ENCODE measurements at places on chromosomes 11 and 22.

GRCh38 chr22:23754980-23755636 lies 883 bp upstream of the VPREB3 start:
- no peak for DNase-seq

DNA sequence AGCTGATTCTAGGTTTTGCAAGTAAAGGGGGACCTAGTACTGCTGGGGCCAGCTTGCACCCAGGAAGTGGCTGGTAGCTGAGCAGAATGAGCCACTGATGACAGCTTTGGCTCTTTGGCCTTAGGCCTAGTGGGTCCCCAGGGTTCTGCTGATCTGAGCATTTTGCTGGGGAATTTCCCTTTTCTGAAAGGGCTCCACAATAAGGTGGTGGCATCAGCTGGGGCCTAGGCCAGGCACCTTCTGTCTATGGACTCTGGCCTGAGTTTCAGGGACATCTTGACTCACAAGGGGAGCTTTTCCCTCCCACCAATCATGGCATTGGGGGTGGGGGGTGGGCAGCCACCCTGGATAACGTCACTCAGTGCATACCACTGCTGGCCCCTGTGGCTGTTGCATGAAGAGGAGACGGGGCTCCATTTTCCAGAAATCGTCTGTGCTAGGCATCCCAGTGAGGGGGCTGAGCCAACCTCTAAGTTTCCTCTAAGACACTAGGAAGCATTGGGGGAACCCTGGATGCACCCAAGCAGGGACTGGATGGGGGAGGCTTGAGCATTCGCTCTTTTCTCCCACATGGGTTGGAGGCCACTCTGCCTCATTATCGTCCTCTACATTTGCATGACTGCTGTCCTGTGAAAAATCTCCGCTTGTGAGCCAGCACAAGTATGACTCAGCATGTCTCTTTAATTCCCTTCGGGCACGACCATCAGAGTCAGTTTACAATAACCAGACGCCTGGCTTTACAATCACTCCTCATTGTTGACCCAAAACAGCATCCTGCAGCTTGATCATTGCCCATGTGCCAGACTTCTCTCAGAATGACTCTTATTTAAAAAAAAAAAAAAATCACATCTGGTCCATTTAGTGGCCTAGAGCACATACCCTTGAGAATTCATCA lies 145.0 kb upstream of the THY1 start:
- DNase-seq, result no peak

DNA sequence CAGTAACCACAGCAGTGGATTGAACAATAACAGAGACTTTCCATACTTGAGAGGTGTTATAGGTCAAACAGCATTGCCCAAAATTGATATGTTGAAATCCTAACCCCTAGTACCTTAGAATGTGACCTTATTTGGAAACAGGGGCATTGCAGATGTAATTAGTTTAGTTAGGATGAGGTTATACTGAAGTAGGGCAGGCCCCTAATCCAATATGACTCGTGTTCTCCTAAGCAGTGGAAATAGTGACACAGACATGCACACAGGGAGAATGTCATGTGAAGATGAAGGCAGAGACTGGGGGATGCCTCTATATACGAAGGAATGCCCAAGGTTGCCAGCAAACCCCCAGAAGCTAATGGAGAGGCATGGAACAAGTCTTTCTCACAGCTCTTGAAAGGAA lies 270.5 kb downstream of the TENM4 start:
- DNase-seq, result no peak

DNA sequence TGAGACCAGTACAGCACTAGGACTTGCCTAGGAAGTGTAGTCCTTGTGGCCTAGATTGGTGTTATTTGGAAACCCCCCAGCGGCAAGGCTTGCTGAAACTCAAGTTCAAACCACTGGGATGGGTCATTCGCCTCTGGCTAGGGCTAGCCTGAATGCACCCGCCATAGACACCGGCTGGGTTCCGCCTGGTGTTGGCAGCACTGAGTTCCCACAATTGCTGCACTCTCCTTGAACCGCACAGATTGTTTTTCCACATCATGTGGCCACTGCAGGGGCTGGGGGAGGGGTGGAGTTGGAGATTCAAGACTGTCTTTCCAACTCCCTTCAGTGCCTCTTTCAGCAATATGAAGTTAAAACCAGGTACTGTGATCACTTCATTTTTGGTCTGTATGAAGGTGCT lies 43.1 kb downstream of the CCDC73 start:
- DNase-seq, result no peak

DNA sequence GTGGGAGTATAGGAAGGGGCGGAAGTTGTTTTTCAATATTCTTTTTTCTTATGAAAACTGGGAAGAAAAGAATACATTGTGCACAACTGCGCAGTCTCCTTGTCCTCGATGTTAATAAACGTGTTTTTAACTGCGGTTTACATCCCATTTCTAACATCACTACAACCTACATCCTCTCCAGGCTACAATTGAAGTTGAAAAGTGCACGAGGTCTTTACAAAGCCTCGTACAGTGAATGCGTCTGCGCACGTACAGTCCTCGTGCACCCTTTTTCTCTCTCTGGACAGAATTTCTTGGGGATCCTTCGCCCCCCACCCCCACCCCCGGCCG lies 102.4 kb downstream of the WT1 start:
- no peak for DNase-seq

- no peak for DNase-seq
These were observed at the start of gene PARVA for GRCh38 chr11:12377106-12377823. PARVA (plus strand) TSS chr11:12377571; CDS start chr11:12377648, 77 bp downstream.

GRCh38 chr11:1864231-1864630 lies 11.3 kb downstream of the LSP1 start:
- no peak for DNase-seq

- no peak for DNase-seq
These were observed 67.3 kb downstream of the PPFIBP2 start for GRCh38 chr11:7581021-7581590.

DNA sequence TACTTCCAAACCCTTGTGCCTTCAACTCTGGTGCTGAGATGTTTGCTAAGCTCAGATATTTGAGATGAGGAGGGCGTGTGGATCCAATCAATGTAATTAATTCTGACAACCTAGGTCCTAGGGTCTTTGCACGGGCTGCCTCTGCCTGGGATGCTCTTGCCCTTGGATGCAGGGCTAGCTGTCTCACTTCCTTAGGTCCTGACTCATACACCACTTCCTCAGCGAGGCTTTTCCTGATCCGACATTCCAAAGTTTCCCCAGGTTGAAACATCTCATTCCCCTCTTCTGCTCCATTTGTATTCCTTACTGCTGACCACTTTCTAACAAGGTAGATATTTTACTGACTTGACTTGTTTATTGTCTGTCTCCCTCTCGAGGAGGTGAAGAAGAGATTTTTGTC lies 43.0 kb upstream of the NTM start:
- DNase-seq, result no peak

- no peak for DNase-seq
These were observed 10.0 kb downstream of the KCNA4 start for GRCh38 chr11:30006876-30007275.

- DNase-seq, result no peak
These were observed 1552.7 kb upstream of the TENM4 start for GRCh38 chr11:80993536-80993935.

- no peak for DNase-seq
These were observed 66.8 kb downstream of the CYB5R2 start for GRCh38 chr11:7606496-7606895.

DNA sequence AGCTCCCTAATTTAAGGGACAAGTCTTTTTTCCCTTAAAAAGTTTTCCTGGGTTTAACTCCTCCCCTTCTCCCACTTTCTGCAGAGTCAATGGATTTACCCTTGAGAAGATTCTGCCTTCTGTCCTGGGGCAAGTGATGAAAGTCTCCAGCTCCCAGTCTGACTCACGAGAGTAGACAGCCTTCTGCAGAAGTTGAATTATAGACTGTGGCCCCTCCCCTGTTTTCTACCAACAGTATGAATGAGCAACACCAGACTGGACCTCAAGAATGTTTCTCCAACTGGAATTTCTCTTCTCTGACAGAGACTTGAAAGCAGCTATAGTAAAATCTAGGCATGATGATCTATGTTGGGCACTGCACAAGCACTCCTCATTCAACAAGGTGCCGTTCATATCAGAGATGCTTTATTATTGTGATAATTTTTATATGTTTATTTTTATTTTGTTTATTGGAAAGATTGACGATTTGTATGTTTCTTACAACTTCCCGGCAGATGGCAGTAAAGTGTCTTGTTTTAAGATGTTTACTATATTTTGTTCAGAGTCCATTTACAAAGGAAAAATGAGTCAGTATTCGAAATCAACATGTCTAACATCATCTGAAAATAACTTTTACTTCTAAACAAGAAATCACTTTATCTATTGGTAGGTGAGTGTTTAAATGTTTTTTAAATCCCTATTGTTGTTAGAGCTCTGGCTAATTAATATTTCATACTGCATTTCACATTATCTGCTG lies 56.6 kb downstream of the LMO2 start:
- no peak for DNase-seq

DNA sequence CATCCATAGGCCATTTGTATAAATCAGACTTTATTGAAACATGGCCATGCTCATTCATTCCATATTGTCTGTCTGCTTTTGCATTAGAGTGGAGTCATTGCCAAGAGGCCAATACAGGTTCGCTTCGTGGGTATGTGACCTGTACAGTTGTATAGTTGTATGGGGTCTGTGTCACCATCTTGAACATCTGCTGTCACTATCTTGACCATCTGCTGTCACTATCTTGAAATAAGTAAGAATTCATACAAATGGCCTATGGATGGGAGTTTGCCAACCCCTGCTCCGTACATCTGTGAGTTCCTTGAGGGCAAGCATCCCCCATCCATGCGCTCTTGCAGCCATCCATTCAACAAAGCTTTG lies 44.4 kb upstream of the ANO1 start:
- DNase-seq, result no peak

DNA sequence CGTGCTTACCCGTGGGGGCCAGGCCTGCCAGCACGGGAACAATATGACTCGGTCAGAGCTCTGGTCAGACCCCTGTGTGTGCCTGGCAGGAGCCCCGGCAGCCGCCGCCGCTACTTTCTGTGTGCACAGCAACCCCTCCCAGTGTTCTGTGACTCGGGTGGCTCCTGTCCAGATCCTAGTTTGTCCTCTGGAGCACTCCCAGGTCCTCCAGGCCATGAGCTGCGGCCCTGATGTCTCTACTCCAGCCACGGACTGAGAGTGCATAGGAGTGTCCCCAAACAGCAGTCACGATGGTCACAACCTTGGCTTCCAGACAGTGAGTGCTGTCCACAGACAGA lies 3.2 kb downstream of the NDUFS8 start:
- no peak for DNase-seq

GRCh38 chr22:38191731-38192474 lies 9.9 kb upstream of the MAFF start:
- DNase-seq, result no peak

GRCh38 chr22:49197986-49198704 lies 629.5 kb downstream of the BRD1 start:
- DNase-seq, result no peak

DNA sequence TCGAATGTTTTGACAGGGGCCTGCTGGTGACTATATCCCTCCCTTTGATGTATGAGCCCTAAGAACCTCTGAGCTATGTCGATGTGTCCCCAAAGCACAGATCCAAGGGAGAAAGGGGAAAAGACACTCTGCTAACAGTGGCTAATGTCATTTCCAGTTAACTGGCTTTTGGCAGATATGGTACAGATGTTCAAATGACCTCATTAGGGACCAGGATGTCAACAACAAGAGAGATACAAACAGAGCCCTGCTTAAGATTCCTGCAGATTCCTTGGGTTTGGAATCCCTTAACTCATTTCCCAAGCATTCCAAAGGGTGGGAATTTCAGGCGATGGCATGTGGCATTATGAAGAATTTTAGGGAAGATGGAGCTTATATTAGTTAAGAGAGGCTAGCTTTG lies 517.3 kb downstream of the SOX6 start:
- DNase-seq, result no peak

- DNase-seq, result no peak
These were observed 72.2 kb downstream of the PAK1 start for GRCh38 chr11:77401486-77402217.
